ENCODE measurements at places on chromosomes 16 and 17.

- no peak for DNase-seq
These were observed 106.8 kb upstream of the CHMP6 start for GRCh38 chr17:80884811-80885210.

GRCh38 chr16:70434484-70435260 lies 4.2 kb downstream of the ST3GAL2 start:
- no peak for DNase-seq

DNA sequence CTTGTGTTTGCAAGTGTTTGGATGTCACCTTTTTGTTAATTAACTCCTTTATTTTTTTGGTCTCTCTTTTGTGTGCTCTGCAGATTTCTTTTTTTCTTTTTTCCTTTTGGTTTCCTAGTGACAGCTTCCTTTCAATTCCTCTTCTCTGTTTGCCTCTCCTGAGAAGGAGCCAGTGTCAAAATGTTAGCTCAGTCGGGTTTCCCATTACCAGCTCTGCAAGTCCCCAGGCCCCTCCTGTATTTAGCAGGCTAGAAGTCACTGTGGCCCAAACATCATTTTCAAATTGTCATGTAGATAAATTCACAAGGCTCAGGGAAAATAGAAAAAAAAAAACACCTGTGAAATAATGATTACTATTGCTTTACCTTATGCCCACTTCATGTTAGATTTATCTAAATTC lies 1621.6 kb downstream of the CDH8 start:
- no peak for DNase-seq

- no peak for DNase-seq
These were observed at the start of gene QPRT for GRCh38 chr16:29678691-29679267. QPRT (plus strand) TSS chr16:29679180; CDS start chr16:29679198, 18 bp downstream.
